Colonic mucosa (tissue), 4 donors: ENCODE measurements at places on chromosomes 16 and 17.

GRCh38 chr16:85553436-85554113 is 59.5 kb upstream of the GSE1 start:
- DNase-seq = peak; percentile 76
- H3K4me3 ChIP-seq = peak overlapping the region; percentile 65
- no peaks in the 10 kb centered on the region for H3K27me3 ChIP-seq
- H3K36me3 ChIP-seq = no peaks in the 10 kb centered on the region
- H3K4me1 ChIP-seq = no peaks in the 10 kb centered on the region

GRCh38 chr17:77320485-77321256 is 179.9 kb downstream of the SEC14L1 start:
- DNase-seq = no peak
- H3K27ac ChIP-seq = peak overlapping the region; percentile 83
- no peaks in the 10 kb centered on the region for H3K36me3 ChIP-seq

- H3K4me3 ChIP-seq = no peak overlapping the region
- no peak overlapping the region for H3K27ac ChIP-seq
Observed at GRCh38 chr17:58327363-58328194, 1.0 kb downstream of the TSPOAP1 start.

DNA sequence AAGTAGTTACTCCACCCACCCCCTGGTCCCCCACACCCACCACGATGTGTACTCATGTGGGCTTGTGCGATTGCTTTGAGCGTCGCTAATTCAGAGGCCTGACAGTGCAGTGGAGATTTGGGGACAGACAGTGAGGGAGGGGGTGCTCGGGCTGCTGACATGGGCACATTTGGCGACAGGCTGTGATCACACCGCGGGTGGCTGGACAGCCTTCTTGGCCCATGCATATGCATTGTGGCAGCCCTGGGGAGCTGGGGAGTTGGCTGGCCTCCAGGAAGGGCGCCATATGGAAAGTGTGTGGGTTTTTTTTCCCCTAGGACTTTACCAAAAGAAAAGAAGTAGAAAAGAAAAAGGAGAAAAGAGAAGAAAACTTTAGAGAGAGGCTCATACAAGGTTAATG is 275.5 kb upstream of the N4BP1 start:
- no peaks in the 10 kb centered on the region for H3K4me1 ChIP-seq
- no peaks in the 10 kb centered on the region for H3K27me3 ChIP-seq
- H3K4me3 ChIP-seq = no peak overlapping the region
- no peak overlapping the region for H3K27ac ChIP-seq
- no peak for DNase-seq
- no peaks in the 10 kb centered on the region for H3K36me3 ChIP-seq
